Common myeloid progenitor, CD34-positive (primary cell): ENCODE measurements at places on chromosomes 5 and 9.
A peak's percentile ranks its signal among the peaks of the same experiment; 100 is the strongest.

GRCh38 chr9:128825923-128826700 is 3.5 kb downstream of the SPOUT1 start:
- no peak for DNase-seq
- no peak overlapping the region for H3K4me3 ChIP-seq
- H3K4me1 ChIP-seq = peaks cover 17% of the 10 kb centered on the region
- peaks cover 62% of the 10 kb centered on the region for H3K36me3 ChIP-seq
- no peak overlapping the region for H3K27ac ChIP-seq
- H3K27me3 ChIP-seq = no peaks in the 10 kb centered on the region

DNA sequence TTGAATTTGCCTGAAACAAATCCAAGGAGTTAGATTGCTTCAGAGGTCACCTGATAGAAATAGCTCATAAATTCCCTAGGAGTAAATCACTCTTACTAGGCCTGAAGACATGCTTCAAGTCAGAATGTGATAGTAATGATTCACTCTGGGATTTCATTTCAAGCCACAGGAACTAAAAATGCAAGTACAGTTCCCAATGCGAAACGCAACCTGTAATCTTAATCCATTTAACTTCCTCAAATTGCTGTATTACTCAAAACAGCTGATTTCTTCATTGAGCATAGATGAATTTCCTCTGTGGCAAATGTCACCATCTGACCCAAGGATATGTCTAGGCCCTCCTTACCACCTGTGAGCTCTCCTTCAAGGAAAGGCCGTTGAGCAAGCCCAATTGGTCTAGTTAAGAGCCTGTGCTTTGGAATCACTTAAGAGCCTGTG is 32.1 kb upstream of the IL6ST start:
- no peaks in the 10 kb centered on the region for H3K27me3 ChIP-seq
- H3K36me3 ChIP-seq = no peaks in the 10 kb centered on the region
- DNase-seq = peak; percentile 24

DNA sequence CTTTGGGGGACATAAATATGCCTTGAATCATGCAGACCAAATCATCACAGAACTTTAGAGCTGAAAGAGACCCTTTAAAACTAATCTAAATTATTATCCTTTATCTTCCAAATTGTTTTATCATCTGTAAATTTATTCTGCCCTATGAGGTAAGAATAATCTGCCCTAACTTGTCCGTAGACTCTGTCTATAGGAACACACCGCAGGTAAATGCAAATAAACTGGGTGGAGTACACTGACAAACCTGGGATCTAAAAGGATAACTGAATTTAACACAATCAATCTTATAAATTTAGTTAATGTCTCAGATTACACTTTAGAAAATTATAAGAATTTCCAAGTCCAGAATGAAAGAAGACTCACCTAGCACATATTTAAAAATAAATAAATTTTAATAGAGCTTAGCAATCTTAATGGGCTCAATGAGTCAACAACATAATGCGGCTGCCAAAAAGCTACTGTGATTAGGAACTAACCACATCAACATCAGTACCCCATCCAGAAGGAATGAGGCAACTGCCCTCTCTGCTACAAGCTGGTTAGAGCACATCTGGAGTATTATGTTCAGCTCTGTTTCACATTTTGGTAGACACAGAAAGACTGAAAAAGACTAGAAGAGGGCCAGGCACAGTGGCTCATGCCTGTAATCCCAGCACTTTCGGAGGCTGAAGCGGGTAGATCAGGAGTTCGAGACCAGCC is 5.6 kb downstream of the MEGF9 start:
- DNase-seq = no peak
- H3K27me3 ChIP-seq = no peaks in the 10 kb centered on the region
- H3K4me1 ChIP-seq = peaks cover 37% of the 10 kb centered on the region
- no peak overlapping the region for H3K27ac ChIP-seq

DNA sequence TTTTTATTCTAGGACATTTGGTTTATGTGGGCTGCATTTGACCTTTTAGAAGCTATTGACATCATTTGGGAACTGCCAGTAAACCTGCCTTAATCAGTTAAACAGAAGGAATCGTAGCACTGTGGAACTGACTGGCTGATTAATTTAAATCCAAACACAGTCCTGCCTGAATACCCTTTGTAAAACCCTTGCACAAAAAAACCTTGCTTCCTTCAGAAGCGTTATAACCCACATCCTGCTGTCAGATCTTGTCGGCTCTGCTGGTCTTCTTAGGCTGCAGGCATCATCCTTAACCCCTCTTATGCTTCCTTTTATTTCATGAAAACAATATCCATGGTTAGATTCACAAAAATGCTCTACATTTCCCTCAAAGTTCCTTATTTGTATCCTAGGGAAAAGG is 46.3 kb downstream of the PAM start:
- no peaks in the 10 kb centered on the region for H3K36me3 ChIP-seq
- H3K4me1 ChIP-seq = peaks cover 21% of the 10 kb centered on the region
- peak; percentile 78 for DNase-seq
